Small intestine (tissue), 16 donors: ENCODE measurements at places on chromosomes 7 and 10.

DNA sequence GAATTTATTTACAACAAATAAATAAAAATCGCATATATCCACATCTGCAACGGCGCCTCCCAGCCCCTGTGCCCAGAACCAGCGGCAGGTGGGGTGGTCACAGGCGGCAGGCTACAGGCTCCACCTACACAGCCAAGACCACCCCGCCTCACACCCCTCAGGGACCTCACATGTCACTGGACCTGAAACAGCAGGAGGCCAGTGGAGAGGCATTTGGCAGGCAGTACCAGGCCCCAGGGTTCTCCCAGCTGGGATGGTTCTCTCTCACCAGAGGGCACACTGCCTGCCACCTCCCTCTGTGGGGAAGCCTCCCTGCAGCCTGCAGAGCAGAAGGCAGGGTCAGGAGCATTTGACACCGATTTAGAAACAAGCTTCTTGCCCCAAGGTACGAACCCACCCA, 81.5 kb downstream of the MAD1L1 start:
- no peak for DNase-seq

GRCh38 chr10:11344550-11344949, 266.9 kb downstream of the USP6NL start:
- DNase-seq = no peak

DNA sequence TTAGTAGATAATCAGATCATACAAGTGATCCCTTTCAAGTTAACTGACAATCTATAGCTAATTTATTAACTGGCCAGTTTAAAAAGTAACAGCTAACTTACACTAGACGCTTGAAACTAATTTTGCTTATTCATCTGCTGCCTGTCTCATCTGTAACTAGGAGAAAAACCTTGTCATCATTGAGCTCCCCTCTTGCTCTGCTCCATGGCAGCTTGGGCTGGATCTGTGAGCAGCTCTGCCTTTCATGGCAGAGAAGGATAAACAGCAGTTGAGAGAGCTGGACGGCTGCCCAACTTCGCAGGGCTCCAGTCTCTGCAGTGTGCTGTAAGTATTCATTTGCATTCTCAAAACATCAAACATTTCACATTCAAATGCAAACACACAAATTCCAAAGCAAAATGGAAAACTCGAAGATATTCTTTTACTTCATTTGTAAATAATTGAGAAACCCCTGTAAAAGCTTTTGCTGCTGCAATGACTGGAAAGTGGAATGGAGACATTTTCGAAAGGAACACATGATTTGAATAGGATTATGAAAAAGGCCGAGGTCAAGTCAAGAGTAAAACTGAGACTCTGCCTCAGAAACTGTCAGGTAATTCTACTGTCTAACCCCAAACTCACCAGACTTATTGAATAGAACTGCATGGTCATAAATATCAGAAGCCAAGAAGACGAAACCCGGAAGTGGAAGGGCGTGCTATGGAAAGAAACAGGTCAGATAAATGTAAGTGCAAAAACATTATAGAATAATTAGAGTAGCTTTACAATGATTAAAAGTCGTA, 17.6 kb downstream of the SLC35B4 start:
- DNase-seq = peak; percentile 16

- DNase-seq = peak; percentile 32
These were observed 37.4 kb downstream of the DNAJC9 start for GRCh38 chr10:73209705-73210104.

DNA sequence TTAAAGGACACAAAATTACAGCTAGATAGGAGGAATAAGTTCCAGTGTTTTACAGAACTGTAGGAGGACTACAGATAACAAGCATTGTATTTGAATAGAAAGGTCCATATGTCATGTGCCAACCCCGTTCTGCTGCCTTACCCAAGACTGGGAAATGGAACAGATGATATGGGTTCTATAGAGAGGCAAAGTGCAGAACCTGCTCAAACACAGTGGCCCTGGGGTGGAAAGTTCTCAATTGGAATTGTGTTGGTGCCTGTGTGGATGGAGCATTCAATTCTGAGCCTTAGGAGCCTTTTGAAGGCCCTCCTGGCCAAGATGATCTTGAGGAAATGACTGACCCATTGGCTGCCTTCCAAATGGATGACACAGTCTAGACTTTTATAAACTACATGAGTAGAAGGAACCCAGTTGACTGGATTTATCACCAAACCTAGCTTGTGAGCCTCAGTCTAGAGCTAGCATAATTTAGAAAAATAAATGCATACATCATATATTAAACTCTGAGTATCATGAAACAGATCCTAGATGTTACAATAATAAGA, 4.1 kb upstream of the PRSS1 start:
- DNase-seq = no peak

DNA sequence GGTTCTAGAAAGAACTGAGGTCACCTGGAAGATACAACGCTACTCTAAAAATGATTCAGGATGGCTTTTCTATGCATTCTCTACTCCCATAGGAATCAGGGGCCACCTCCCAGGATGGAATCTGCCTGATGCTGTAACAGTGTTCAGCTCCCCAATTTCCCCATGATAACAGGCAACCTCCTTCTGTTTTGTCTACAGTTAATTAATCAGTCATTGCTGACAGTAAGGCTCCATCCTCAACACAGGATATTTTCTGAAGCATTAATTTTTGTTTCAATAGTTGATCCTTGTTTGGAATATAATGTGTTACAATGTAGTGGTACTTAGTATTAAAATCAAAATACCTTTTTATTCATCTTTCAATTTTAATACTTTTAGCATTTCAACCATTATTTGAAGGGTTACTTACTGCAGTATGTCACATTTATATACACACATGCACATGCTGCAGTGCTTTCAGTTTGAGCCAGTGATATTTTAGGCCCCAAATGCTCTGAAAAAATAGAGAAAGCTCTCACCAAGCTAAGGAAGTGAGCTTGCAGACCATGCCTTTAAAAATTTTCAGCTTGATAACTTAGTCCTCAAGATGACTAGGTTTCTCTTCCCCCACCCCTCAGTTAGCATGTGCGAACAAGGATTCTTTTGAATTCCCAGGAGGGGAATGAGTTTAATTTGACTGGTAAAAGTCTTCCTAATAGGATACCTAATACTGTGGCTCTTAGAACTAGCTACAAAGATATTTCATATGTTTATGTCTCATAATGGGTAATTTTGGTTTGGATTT, 592 bp upstream of the PIK3CG start:
- DNase-seq = no peak

- no peak for DNase-seq
These were observed 57.1 kb downstream of the RELN start for GRCh38 chr7:103932389-103932788.

DNA sequence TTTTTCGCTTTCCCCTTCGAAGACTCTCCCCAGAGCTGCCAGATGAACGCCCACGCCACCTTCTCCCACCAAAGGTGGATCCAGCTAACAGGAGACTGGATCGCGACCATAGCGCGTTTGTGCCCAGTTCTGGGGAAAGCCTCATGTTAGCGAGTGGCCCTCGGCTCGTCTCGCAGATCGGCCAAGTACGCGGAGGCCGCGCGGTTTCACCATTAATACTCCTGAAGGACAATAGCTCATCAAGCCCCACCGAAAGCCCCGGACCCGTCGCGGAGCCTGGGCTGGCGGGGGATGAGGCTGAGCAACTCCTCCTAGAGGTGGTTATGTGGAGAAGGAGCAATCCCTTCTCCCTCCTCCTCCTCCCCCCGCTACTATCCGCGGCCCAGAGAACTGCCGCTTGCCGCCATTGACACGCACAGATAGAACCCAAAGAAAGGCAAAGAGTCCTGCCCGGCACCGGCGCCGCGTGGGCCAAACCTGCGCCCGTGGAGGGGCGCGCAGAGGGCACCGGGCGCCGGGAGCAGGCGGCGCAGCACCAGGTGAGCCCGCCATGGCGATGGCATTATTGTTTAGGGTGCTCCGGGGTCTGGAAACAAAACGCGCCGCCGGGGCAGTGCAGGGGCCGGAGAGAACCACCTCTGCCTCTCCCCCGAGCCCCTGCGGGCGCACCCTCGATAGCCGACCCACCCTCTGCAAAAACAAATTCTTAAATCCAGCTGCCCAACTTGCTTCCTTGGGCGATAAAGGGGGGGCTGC, at the start of gene MACROH2A2:
Gene MACROH2A2 (plus strand): TSS at position 385 of the 756 bp plus-strand sequence. CDS start 22,813 bp downstream, outside the sequence.
- peak; percentile 66 for DNase-seq

DNA sequence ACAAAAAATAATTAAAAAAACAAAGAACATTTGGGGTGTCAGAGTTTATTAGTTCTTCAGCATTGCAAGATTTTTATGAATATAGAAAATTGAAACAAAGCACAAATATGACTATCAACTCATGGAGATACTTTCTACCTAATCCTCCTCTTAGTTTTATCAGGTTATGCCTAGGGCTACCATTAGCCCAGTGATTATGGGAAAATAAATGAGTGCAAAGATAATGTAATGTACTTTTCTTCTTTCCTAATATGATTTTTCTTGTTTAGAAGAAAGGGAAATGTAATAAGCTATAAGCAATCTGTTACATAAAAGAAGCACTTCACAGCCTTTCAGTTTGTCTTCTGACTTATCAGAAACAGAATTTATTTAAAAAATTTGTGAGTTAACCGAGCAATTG, 676.8 kb downstream of the SORCS1 start:
- no peak for DNase-seq

GRCh38 chr10:53134050-53134449, 361.5 kb upstream of the MBL2 start:
- no peak for DNase-seq

DNA sequence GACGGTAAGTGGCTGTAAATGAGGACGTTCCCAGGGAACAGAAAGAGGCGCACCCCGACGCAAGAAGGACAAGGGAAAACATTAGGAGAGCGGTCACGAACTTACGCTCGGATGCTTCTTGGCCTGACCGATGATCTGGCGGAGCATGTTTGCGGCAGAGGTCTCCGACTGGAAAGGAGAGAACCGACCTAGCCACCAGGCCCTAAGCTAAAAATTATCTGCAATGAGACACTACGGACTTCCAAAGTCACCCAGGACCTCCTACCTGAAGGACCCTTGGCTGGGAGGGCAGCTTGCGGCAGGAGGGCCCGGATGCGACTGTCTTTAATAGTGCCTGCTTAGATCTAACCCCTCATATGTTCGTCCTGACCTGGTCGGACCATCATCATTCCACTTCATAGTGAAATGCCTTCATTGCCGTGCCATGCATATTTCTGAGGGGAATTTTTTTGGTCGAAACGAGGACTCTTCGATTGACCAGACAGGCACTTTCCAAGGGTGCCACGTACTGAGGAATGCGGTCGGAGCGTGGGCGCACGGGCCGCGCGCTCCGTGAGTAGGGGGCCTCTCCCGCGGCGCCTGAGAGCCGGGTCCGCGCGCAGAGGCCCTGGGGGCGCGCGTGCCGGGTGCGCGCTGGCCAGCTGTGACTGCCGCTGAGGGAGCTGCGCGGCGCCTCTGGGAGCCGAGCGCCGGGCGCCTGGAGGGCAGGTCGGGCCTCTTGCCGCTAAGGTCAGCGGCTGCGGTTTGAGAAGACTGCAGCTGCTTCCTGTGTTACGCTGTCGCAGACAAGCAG, 33.6 kb upstream of the PHF14 start:
- DNase-seq = peak; percentile 96

- DNase-seq = no peak
These were observed 49.0 kb upstream of the CALD1 start for GRCh38 chr7:134730411-134730829.

GRCh38 chr7:5636914-5637313, 144.5 kb downstream of the RNF216 start:
- DNase-seq = no peak

DNA sequence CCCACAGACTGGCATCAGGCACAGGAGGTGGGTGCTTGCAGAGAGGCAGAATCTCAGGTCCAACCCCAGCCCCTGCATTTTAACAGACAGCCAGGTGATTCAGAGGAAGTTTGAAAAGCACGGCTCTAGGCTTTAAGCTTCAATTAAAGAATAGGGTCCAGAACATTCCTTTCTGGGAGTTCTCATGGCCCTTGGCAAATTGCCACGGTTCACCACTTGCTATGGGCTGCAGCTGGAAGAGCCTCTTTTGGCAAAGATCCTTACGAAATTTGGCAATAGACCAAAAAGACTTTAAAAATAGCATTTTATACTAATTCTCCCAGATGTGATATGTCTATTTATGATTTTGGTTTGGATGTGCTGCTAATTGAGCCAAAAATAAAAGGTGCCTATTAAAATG, 148.1 kb downstream of the ITGA8 start:
- DNase-seq = no peak

DNA sequence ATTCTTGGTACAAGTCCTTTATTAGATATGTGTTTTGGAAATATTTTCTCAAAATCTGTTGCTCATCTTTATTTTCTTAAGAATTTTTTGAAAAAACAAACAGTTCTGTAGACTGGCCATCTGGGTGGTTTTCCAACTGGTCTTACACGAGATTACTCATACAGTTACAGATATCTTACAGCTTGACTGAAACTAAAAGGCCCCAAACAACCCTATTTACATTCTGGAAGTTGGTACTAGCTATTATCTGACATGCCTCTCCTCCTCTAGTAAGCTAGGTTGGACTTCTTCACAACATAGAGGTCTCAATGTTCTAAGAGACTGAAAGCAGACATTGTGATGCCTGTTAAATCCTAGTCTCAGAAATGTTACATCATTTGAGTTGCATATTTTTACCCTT, 52.0 kb downstream of the ZNF22 start:
- DNase-seq = no peak

DNA sequence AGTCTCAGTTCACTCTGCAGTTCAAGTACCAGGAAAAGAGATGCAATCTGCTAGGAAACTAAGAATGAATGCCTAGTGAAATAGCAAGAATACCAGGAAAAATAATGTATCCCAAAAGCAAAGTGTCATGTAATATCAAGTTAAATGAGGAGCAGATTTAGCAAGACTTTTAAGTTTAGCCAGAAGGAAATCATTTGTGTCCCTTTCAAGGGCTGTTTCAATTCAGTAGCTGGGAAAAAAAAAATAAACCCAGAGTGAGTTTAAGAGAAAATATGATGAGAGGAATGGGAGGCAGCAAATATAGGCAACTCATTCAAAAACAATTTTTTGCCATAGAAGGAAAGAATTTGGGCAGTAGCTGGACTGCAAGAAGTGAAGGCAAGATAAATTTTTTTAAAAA, 135.8 kb downstream of the DGKB start:
- no peak for DNase-seq

- DNase-seq = no peak
These were observed 382.4 kb downstream of the ARL4A start for GRCh38 chr7:13069841-13070240.

DNA sequence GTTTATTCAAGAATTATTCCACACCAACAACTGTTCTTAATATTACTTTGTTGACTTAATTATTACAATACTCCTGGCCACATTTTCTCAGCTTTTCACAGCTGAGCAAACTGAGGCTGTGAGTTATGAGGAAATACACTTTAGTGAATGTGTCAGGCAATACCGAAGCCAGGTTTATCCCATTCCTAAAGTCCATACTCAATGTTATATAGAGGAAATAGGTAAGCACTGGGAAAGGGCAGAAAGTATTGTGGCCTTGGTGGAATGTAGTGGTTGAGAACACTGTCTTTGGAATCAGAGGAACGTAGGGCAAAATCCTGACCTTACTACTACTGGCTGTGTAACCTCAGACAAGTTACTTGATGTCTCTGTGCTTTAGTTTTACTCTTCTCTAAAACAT, 110.8 kb downstream of the CD36 start:
- peak; percentile 6 for DNase-seq

- no peak for DNase-seq
These were observed 175.7 kb downstream of the LRRN3 start for GRCh38 chr7:111266613-111267012.
